ENCODE measurements at places on chromosomes 7 and 10. TPM values are rescaled to one million over a fixed set of nuclear protein-coding genes. Genes with fewer than 3 reads are reported as not detected.

The IDE gene
- 20.0 TPM for polyA plus RNA-seq

The GBX1 gene
- not detected for polyA plus RNA-seq

The C7orf57 gene
- polyA plus RNA-seq, result 0.22 TPM

The PWWP2B gene
- polyA plus RNA-seq, result 0.92 TPM

The OLAH gene
- 0.20 TPM for polyA plus RNA-seq

GRCh38 chr10:102960157-102960556, 42.1 kb downstream of the CNNM2 start:
- DNase-seq, result no peak

- no peak for DNase-seq
Measured at GRCh38 chr7:91811641-91812040, 68.9 kb downstream of the MTERF1 start.

GRCh38 chr10:101889256-101890210, 45.9 kb upstream of the KCNIP2 start:
- peak; percentile 52 for DNase-seq

DNA sequence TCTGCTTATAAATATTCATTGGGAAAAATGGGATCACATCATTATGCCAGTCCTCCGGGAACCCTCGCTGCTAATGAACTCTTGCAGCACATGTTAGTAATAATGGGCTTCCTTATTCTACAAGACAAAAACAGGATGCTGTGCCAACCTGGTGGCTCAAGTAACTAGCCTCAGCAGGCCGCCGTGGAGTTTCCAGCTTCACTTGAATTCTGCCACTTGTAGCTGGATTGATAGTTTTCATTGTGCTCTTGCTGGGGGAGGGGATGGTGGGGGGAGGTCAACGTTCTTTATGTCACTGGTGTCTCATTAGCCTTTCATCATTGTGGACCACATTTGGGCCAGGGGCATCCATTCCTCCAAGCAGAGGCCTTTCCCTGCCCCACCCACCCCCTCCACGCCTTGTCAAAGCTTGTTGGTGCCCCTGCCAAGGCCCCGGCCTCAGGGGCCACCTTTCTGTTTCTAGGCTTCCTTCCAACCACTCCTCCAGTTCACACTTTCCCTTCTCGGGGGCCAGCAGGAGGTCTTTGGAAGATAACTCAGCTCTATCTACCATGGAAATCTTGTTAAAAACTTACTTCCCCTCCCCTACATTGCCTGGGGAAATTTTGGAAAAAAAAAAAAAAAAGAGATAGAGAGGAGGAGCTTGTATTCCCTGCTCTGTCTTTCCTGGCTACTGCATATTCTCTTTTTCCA, 153.9 kb downstream of the BMPER start:
- DNase-seq, result no peak

GRCh38 chr7:44411306-44411705, 79.2 kb downstream of the NUDCD3 start:
- no peak for DNase-seq

- DNase-seq, result no peak
Measured at GRCh38 chr10:106711313-106711906, 453.1 kb downstream of the SORCS1 start.

GRCh38 chr10:79391231-79392019, 44.2 kb downstream of the PPIF start:
- DNase-seq, result no peak

Data from CD4-positive, alpha-beta memory T cell (primary cell).